ENCODE measurements at places on chromosomes 5 and 9.

GRCh38 chr9:95313010-95313498 lies 4.5 kb downstream of the FANCC start:
- DNase-seq = peak; percentile 92

DNA sequence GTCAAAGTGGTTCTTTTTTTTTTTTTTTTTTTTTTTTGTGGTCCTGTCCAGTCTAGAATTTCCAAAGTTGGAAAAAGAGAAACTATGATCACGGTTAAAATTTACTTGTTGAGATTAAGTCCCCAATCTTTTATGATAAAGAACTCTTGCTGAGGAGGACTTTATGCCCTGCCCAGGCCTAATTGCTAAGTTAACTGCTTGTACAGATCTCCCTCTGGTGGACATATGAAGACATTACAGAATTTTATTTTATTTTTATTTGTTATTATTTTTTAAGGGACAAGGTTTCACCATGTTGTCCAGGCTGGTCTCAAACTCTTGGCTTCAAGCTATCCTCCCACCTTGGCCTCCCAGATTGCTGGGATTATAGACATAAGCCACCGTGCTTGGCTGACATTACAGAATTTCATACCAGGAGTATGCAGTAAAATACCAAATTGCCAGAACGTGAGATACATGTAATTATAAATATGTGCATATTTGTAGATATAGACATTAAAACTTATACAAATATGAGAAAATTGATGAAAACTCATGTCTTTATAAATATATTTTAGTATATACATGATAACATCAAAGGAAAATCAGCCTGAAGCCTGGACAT lies 91.2 kb downstream of the RFK start:
- peak; percentile 50 for DNase-seq

- DNase-seq = no peak
Observed at GRCh38 chr9:73046769-73047168, 93.9 kb upstream of the ALDH1A1 start.

- no peak for DNase-seq
Observed at GRCh38 chr9:15354713-15355112, 47.7 kb upstream of the TTC39B start.

Data from NCI-H2081 (cell line).